ENCODE measurements at places on chromosomes 16 and 17. TPM values are rescaled to one million over a fixed set of nuclear protein-coding genes. Genes with fewer than 3 reads are reported as not detected.

TRIM16 gene
- total RNA-seq = 8.8 TPM

CCL8 gene
- not detected for total RNA-seq

ITGB4 gene
- total RNA-seq = 15.1 TPM

SCGB1C2 gene
- not detected for total RNA-seq
